ENCODE measurements at places on chromosomes 1 and 21.

- no peak for DNase-seq
Observed at GRCh38 chr1:234315091-234315541, 58.1 kb upstream of the COA6 start.

DNA sequence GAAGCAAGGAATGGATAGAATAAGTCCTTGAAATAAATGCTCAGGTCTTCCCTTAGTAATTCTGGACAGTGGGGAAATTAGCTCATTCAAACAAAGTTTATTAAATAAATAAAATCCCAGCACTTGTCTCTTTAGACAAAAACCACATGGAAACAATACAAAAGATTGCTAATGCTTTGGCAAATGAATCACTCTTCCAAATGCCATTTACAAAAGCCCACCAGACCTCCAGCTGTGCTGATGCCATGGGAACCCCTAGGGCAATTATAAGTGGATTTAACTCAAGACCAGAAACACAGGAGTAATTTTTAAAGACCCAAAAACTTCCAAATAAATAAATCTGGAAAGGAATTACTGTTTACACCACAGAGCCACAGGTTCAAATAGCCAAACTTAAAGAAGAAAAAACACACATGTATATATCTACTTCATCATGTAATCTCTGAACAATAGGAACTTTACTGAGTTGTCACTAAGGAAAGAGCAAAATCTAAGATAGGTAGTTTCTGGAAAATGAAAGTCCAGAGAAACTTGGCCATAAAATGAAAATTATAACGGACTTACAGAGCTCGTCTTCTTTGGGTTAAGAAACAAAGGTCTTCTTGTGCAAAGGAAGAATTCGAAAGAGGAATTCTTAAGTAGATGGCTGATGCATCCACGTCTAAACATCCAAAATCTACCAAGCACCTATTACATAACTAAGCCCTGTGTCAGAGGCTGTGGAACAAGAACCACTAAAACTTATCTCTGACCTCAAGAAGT is 399.4 kb downstream of the SMYD3 start:
- no peak for DNase-seq

DNA sequence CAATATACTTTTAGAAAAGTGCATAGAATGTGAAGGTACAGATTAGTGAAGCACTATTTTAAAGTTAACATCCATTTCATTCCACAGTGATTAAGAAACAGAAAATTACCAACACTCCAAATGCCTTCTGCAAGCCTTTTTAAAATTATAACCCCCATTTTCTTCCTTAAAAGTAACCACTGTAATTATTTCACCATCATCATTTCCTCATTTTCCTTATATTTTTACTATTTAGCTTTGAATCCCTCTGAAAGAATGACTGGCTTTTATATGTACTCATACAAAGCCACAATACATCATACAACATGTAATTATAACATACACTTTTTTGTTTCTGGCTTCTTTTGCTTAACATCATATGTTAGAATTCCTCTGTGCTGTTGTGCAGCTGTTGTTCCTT is 6.5 kb upstream of the NEGR1 start:
- no peak for DNase-seq

DNA sequence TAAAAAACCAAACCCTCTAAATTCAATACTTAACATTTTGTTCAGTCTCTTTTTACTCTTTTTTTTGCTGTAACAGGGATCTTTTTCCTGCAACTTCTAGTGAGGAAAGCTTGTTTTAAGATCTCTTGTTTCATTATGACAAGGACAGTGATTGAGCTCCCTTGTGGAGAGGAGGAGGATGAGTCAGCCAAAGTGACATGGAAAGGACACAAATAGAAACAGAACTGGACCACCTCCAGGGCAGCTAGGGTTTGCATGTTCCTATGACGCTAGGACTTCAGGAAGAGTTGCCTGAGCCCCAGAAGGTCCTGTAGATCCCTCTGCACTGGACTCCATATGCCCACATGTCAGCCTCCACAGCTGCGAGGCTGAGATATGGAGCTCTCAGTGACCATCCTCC is 212.6 kb upstream of the FAM78B start:
- no peak for DNase-seq

GRCh38 chr1:212920896-212921295 is 29.4 kb upstream of the VASH2 start:
- no peak for DNase-seq

DNA sequence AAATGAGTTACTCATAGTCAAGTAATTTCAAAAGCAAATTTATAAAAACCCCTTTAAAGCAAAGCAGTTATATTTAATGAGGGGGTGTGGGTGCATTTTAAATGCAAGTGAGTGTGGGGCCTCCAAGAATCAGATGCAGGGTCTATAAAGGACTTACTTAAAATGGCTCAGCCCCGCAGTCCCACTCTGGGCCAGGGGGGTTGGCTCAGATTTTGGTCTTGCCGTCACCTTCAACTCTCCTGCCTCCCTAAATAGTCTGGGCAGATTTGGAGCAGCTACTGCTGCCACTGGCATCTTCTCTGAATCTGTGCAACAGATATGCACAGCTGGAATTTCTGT is 16.2 kb downstream of the AMPD2 start:
- DNase-seq: no peak

DNA sequence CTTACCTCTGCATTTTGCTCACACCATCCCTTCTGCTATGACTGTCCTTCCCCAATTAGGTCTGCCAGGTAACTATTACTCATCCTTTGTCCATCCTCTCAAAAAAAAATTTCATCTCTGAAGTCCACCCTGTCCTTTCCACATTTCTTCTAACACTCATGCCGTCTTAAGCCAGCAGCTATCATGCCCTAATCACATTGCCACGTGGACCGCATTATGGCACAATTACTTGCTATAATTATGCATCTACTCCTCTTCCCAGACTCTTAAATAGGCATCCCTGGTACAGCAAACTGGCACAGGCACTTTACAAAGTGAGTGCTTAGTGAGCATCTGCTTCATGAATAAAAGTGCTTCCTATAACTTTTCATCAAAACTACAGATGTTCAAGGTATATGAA is 295.4 kb upstream of the ESRRG start:
- DNase-seq: no peak

DNA sequence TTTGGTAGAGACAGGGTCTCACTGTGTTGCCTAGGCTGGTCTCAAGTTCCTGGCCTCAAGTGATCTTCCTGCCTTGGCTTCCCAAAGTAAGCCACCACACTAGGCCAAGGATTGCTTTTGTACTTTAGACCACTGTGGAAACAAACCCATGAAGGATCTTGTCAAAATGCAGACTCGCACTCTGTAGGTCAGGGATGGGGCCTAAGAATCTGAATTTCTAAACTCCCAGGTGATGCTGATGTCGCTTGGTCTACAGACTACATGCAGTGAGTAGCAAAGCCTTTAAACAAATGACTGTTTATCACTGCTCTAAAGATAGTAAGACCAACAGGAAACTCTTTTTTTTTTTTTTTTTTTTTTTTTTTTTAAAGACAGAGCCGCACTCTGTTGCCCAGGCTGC is 54.1 kb upstream of the MUTYH start:
- DNase-seq: no peak

- no peak for DNase-seq
Observed at GRCh38 chr1:186443638-186444037, 17.3 kb downstream of the PDC start.

DNA sequence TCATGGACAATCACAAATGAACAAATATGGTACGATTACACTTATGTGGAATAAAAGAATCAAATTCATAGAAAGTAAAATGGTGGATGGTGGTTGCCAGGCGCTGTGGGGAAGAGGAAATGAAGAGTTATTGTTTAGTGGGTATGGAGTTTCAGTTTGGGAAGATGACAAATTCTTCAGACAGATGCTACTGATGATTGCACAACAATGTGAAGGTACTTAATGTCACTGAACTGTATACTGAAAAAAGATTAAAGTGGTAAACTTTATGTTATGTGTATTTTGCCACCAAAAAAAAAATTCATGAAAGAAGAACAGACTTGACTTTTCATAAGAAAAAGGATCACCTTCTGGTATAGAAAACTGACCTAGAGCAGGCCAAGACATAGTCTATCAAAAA is 745.6 kb upstream of the CXADR start:
- DNase-seq: no peak

DNA sequence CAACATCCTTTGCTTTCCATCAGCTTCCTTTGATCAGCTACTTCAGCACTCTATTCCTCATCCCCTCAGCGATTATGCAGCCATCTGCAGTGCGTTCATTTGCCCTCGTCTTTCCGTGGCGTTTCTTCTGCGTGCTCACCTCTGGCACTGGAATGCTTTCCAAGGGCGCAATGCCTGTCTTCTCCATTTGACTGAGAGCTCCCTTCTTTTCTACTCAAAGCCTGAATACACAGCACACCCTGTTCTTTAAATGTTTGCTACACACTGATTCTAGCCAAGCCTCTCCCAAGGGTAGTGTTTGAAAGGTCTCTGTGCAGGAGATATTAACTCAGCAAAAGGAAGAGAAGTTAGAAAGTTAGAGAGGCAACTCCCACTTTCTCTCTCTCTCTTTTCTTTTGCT is 22.6 kb downstream of the C1orf116 start:
- DNase-seq: no peak

DNA sequence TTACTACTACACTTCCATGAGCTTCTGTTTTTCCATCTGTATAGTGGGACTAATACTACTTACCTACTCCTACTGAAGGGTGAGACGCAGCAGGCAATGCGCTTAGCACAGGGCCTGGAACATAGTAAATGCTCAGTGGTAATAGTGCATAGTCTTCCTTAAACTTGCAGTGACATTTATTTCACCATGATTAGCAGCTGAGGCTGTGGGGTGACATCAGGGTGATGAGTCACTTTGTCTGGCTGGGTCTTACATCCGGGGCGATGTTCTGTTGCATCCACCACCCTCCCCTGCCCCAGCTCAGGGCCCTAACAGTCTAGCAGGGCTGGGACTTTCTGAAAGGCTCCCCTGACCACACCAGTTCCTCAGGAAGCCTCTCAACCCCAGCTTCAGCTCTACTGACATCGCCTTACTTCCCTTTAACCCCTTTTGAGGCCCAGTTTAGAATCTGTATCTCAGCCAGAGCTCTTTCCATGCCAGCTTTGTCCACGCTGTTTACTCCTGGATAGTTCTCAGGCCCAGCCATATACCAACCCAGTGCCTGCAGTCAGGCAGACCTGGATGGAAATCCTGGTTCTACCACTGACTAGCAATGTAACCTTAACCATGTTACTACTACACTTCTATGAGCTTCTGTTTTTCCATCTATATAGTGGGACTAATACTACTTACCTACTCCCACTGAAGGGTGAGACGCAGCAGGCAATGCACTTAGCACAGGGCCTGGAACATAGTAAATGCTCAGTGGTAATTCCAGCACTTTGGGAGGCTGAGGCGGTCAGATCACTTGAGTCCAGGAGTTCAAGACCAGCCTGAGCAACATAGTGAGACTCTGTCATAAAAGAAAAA is 66.3 kb downstream of the CD58 start:
- peak; percentile 68 for DNase-seq

DNA sequence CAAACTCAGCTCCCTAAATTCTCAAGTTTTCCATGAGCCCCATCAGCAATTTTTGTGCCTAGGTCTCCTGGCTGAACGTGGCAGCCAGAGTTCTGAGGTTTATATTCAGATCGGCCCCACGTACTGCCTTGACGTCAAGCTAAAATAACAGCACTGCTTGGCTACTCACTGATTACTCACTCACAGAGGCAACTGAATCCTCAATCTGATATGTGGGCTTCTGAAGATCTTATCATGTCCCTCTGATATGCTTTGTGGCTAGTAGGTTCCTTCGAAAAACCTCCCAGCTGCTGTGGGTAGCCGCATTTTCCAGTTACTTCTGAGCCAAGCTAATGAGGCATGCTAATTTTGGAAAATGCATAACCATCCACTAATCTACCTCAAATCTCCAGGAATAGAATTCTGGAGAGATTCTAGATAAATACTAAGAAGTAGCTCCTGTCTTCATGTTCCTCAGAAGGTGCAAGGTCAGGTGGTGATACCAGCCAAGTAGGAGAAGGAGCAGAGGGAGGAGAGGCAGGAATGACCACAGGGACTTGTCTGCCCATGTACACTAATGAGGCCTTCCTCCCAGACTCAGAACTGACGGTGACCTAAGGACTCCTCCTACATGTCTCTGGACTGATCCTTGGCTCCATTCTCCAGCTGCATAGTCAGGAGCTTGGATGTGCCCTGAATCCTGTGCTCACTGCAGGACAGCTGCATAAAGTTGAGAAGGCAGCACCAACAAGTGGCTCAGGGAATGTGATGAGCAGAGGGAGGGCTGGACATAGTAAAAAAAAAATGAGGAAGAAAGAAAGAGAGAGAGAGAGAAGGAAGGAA is 263.7 kb downstream of the TNR start:
- DNase-seq: no peak

- no peak for DNase-seq
Observed at GRCh38 chr1:230201445-230201844, 134.4 kb downstream of the GALNT2 start.

DNA sequence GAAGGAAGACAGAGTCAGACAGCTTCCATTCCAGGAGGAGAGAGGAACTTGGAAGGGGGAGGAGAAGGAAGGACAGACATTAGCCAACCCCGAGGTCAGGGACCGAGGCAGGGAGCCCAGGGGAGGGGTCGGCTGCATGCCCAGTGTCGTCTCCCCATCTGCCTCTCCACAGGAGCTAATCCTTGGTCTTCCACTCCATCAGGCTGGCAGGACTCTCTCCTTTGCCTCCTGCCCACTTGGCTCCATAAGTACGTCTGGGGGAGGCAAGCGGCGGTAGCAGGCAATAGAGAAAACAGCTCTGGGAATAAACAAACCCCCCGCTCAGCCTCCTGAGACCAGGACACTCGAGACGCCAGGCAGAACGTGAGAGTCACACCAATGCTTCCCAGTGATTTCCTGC is 71.3 kb downstream of the GRIK3 start:
- DNase-seq: no peak

DNA sequence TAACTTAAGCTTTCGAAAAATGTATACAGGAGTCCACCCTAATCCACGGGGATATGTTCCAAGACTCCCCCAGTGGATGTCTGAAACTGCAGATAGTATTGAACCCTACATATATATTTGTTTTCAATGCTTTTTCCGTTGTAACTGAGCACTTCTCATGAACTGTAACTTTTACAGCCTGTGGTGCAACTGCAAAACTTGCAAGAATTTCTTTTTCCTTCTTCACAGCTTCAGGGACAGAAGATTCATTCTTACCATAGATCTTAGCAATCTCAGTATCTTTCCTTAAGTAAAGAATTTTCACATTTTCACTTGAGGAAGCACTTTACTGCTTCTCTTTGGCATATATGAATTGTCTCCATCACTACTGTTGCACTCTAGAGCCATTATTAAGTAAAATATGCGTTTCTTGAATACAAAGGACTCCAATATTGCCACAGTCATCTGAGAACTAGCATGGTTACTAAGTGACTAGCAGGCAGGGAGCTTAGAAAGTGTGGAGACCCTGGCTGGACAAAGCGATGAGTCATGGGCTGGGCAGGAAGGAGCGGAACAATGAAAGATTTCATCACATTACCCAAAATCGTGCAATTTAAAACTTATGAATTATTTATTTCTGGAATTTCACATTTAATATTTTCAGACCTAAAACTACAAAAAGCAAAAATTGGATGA is 14.1 kb downstream of the DPYD start:
- no peak for DNase-seq

GRCh38 chr1:215835951-215836350 is 268.8 kb downstream of the KCTD3 start:
- DNase-seq: no peak

All from stimulated activated CD8-positive, alpha-beta memory T cell treated with anti-CD3 and anti-CD28 coated beads, Interleukin-2, amount 100 ng/mL, for 1 hour (primary cell).